ENCODE measurements at places on chromosomes 7 and 10.

- no peak for DNase-seq
Observed at GRCh38 chr10:97274828-97275227, 17.6 kb downstream of the ARHGAP19 start.

- DNase-seq, result no peak
Observed at GRCh38 chr7:42236266-42236975, 588 bp downstream of the GLI3 start.

DNA sequence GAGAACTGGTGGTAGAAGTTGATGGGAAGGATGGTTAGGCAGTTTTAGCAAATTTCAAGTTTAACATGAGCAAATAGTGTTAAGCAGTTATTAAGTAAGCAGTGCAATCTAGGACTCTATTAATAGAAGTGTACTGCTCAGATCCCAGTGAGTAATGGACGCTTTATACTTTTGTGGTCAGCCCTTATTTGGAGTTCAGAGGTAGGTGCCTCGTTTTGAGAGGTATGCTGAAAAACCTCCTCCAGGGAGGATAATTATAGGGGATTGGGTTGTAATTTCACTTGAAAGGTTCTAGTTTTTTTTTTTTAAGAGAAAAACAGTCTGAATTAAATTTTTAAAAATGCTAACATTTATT, 33.5 kb upstream of the CCDC7 start:
- no peak for DNase-seq

- no peak for DNase-seq
Observed at GRCh38 chr7:92648067-92648466, 57.9 kb upstream of the FAM133B start.

DNA sequence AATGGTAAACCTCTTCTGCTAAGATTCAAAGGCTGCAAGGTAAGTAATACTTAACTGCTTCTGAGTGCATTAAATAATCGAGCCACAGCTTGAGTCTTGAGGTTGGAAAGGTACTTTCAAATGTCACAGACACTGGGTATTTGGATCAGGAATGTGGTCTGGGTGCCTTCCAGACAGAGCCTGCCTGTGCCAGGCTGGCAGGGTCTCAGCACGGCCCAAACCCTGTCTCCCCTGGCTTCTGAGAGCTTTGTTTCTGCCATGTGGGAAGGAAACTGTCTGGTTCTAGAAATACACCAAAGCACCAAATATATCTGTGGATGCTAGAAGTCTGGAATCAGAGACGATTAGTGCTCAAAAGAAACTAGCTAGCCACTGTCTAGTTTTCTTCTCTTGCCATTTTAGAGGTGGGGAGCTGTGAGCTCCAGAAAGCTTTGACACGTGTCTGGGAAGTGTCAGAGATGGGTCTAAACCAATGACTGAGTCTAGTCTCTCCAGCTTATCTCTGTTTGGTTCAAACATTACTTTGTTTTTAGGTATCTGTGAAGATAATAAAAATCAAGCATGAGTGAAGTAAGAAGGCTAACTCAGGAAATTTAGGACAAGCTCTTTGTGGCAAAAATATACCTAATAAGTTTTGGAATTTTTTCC, 162.8 kb downstream of the CYP26A1 start:
- no peak for DNase-seq

DNA sequence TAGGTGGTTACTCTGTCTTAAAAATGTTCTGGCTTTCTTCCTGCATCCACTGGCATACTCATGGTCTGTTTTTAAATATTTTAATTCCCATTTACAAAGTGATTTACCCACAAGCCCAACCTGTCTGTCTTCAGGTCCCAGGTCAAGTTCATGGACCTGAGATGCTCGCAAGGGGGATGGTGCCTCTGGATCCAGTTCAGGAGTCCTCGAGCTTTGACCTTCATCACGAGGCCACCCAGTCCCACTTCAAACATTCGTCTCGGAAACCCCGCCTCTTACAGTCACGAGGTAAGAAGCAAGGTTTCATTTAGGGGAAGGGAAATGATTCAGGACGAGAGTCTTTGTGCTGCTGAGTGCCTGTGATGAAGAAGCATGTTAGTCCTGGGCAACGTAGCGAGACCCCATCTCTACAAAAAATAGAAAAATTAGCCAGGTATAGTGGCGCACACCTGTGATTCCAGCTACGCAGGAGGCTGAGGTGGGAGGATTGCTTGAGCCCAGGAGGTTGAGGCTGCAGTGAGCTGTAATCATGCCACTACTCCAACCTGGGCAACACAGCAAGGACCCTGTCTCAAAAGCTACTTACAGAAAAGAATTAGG, 8.7 kb downstream of the ZKSCAN1 start:
- no peak for DNase-seq

- no peak for DNase-seq
Observed at GRCh38 chr10:30996481-30997005, 35.1 kb downstream of the ZNF438 start.

- DNase-seq, result peak; percentile 28
Observed at GRCh38 chr10:3635697-3636096, 149.3 kb downstream of the KLF6 start.

GRCh38 chr7:11817111-11817740, 14.8 kb downstream of the THSD7A start:
- no peak for DNase-seq

DNA sequence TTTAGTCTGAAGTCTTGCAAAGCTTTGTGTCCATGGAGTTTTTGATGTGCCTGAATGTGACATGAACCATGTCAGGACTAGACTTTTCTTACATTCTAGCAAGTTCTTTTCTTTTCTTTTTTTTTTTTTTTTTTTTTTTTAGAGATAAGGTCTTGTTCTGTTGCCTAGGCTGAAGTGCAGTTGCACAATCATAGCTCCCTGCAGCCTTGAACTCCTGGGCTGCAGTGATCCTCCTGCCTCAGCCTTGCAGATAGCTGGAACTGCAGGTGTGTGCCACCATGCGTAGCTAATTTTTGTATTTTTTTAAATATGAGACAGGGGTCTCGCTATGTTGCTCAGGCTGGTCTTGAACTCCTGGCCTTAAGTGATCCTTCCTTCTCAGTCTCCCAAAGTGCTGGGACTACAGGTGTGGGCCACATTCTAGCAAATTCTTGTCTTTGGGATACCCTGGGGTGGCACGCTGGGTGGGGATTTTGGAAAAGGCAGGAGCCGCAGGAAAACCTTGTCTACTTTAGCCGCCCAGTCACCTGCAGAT, 152.8 kb downstream of the SVIL start:
- DNase-seq, result no peak

DNA sequence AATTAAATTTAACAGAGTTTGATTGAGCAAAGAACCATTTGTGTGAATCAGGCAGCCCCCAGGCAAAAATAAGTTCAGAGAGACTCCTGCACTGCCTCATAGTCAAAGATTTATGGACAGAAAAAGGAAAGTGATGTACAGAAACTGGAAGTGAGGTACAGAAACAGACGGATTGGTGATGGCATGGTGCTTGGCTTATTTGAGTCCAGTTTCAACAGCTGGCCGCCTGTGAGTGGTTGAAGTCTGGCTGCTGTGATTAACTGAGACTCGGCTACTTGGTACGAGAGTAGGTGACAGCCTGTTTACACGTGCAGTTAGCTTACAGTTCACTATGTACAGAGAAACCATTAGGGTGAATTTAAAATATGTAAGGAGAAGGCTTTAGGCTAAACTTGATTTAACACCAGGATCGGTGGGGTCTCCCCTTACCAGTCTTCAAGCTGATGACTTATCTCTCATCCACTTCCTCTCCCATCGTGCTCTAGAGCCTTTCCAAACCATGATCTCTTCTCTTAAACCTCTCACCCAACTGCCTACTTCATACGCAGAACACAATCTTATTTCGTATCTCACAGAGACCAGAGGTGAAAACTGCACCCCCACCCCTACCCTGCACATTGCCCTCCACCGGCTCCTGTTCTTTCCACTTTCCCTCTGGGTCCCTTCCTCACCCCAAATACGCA, 5.0 kb upstream of the MSMB start:
- no peak for DNase-seq
